ENCODE measurements at places on chromosomes 16 and 17. TPM values are rescaled to one million over a fixed set of nuclear protein-coding genes. Genes with fewer than 3 reads are reported as not detected.
A peak's percentile ranks its signal among the peaks of the same experiment; 100 is the strongest.

SLC43A2 gene
- total RNA-seq, result 5.9 TPM

SMIM36 gene
- not detected for total RNA-seq

DNA sequence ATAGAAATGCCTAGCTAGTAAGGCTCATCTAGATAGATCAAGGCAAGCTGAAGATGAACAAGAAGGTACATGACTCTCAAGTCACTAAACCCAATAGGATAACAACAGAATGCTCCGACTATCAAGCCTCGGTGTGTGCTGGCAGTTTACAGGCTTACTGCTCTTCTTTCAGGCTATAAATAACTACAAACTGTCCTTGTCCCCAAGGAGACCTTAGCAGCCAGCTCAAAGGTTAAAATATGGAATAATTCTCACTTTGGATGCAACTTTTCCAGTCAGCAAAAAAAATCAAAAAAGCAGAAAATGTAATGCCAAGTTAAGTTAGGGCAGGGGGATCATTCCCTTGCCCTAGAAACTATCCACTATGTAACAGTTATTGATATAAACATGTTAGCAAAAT, 44.6 kb downstream of the SPOP start:
- H3K4me3 ChIP-seq, result no peak overlapping the region
- DNase-seq, result no peak
- no peaks in the 10 kb centered on the region for H3K36me3 ChIP-seq
- H3K4me1 ChIP-seq, result peaks cover 12% of the 10 kb centered on the region
- H3K27me3 ChIP-seq, result no peaks in the 10 kb centered on the region
- H3K27ac ChIP-seq, result peak overlapping the region; percentile 59

NPIPB6 gene
- total RNA-seq, result not detected

DNA sequence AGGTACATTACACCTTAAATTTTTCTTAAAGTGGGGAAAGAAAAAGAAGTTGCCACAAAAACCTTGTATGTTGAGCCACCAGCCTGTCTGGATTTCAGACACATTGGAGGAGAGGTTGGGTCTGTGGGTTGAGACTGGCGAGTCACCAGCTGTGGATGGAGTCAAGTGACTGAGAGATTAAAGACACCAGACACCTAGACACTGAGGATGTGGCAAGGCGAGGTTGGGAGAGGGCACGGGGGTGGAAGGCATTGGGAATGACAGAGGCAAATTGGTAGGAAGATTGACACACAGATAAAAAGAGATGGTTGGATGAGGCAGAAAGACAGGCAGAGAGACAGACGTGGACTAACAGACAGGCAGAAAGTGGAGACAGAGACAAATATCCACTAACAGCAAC, 49.6 kb downstream of the KCNJ12 start:
- H3K4me3 ChIP-seq, result no peak overlapping the region
- no peak overlapping the region for H3K27ac ChIP-seq
- no peaks in the 10 kb centered on the region for H3K36me3 ChIP-seq
- DNase-seq, result no peak
- no peaks in the 10 kb centered on the region for H3K27me3 ChIP-seq
- no peaks in the 10 kb centered on the region for H3K4me1 ChIP-seq

DNA sequence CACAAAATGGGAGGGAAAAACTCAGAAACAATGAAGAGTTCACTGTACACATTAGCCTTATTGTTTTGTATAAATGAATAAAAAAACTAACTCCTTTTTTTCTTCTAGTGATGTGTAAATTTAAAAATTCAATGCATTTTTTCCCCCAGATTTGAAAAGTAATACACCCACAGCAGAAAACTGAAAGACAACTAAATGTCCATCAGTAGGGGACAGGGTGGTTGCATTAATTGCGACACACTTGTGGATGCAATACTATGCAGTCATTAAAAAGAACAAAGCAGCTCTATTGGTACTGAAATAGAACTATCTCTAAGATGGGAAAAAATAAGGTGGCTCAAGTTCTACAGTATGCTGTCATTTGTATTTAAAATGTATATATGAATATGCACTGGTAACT, 13.7 kb upstream of the WIPI1 start:
- H3K27ac ChIP-seq, result no peak overlapping the region
- H3K27me3 ChIP-seq, result no peaks in the 10 kb centered on the region
- no peak overlapping the region for H3K4me3 ChIP-seq

GRCh38 chr17:36205637-36206485, 5.0 kb upstream of the CCL4L2 start:
- no peaks in the 10 kb centered on the region for H3K36me3 ChIP-seq
- H3K27me3 ChIP-seq, result no peaks in the 10 kb centered on the region
- H3K4me3 ChIP-seq, result no peak overlapping the region
- DNase-seq, result no peak
- no peaks in the 10 kb centered on the region for H3K4me1 ChIP-seq

HOXB7 gene
- 6.9 TPM for total RNA-seq

- no peak overlapping the region for H3K27ac ChIP-seq
- no peaks in the 10 kb centered on the region for H3K4me1 ChIP-seq
- no peak for DNase-seq
- no peak overlapping the region for H3K4me3 ChIP-seq
- no peaks in the 10 kb centered on the region for H3K27me3 ChIP-seq
Measured at GRCh38 chr17:49114703-49115102, 17.9 kb upstream of the B4GALNT2 start.

GRCh38 chr16:85695196-85696128, 6.7 kb upstream of the GINS2 start:
- H3K36me3 ChIP-seq, result no peaks in the 10 kb centered on the region
- no peak overlapping the region for H3K4me3 ChIP-seq
- H3K27me3 ChIP-seq, result no peaks in the 10 kb centered on the region

- no peak overlapping the region for H3K4me3 ChIP-seq
- H3K27me3 ChIP-seq, result no peaks in the 10 kb centered on the region
- no peak overlapping the region for H3K27ac ChIP-seq
Measured at GRCh38 chr17:54408731-54409130, 491.9 kb upstream of the TOM1L1 start.

DNA sequence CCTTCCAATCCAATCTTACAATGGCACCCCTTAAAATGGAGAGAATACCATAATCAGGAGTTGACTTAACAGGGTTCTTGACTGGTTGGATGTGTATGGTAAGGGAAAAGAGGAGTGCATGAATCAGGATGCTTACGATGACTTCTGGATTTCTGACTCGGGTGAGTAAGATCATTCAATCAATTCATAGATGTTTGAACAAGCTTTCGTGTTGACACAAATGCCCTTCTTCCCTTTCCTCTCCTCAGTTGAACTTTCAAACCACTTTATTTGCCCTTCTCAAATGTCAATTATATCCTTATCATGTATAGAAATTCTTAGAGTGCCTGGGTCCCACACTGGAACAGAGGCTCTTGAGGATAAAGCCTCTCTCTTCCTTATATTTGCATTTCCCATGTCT, 25.9 kb downstream of the ABCC12 start:
- no peaks in the 10 kb centered on the region for H3K36me3 ChIP-seq
- no peak overlapping the region for H3K27ac ChIP-seq
- no peak overlapping the region for H3K4me3 ChIP-seq
- no peaks in the 10 kb centered on the region for H3K4me1 ChIP-seq
- no peak for DNase-seq

- no peak for DNase-seq
- no peaks in the 10 kb centered on the region for H3K36me3 ChIP-seq
- H3K4me1 ChIP-seq, result no peaks in the 10 kb centered on the region
- H3K27ac ChIP-seq, result no peak overlapping the region
Measured at GRCh38 chr16:50124769-50125168, 28.3 kb upstream of the TENT4B start.

- DNase-seq, result no peak
- H3K27ac ChIP-seq, result no peak overlapping the region
- H3K4me1 ChIP-seq, result no peaks in the 10 kb centered on the region
- H3K4me3 ChIP-seq, result no peak overlapping the region
- H3K36me3 ChIP-seq, result no peaks in the 10 kb centered on the region
Measured at GRCh38 chr16:81841722-81842121, 62.6 kb downstream of the PLCG2 start.

NPIPA8 gene
- 5.1 TPM for total RNA-seq

GRCh38 chr17:82679586-82680465, 18.7 kb downstream of the RAB40B start:
- H3K4me1 ChIP-seq, result no peaks in the 10 kb centered on the region
- no peak overlapping the region for H3K27ac ChIP-seq
- no peak for DNase-seq

DNA sequence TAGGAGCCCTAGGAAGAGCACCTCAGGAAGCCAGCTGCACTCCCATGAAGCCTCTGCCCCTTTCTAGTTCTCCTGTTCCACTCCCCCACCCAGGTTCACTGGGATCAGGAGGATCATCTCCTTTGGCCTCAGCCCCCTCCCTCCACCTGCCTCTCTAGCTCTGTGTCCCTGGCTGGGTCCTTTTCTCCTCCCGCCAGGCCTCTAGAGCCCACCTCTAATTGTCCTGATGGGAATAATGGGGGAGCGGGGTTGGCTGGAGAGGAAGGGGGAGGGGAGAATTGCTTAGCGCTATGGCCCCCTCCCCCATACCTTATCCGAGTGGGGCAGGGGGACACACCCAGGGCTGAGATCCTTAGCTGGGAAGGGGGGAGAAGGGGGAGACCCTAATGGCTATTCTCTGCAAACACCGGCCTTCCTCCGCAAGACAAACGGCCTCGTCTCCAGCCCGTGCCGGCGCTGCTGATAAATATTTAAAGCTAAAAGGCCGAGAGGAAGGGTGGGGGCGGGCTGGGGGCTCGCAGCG, 997 bp downstream of the HOXB7 start:
- peak overlapping the region; percentile 75 for H3K27ac ChIP-seq
- peaks cover 16% of the 10 kb centered on the region for H3K4me1 ChIP-seq
- H3K27me3 ChIP-seq, result peaks cover 32% of the 10 kb centered on the region
- no peak for DNase-seq

- no peaks in the 10 kb centered on the region for H3K4me1 ChIP-seq
- H3K36me3 ChIP-seq, result no peaks in the 10 kb centered on the region
- H3K27ac ChIP-seq, result peak overlapping the region; percentile 54
- no peak for DNase-seq
Measured at GRCh38 chr16:82183004-82183397, 13.0 kb upstream of the MPHOSPH6 start.

GRCh38 chr17:38673707-38674013, 1.1 kb downstream of the EPOP start:
- peaks cover 35% of the 10 kb centered on the region for H3K27me3 ChIP-seq
- DNase-seq, result peak; percentile 34

GRCh38 chr17:75418531-75418930, 13.1 kb upstream of the GRB2 start:
- H3K4me1 ChIP-seq, result no peaks in the 10 kb centered on the region
- no peak overlapping the region for H3K27ac ChIP-seq
- no peaks in the 10 kb centered on the region for H3K36me3 ChIP-seq
- no peak for DNase-seq
- H3K4me3 ChIP-seq, result no peak overlapping the region

DNA sequence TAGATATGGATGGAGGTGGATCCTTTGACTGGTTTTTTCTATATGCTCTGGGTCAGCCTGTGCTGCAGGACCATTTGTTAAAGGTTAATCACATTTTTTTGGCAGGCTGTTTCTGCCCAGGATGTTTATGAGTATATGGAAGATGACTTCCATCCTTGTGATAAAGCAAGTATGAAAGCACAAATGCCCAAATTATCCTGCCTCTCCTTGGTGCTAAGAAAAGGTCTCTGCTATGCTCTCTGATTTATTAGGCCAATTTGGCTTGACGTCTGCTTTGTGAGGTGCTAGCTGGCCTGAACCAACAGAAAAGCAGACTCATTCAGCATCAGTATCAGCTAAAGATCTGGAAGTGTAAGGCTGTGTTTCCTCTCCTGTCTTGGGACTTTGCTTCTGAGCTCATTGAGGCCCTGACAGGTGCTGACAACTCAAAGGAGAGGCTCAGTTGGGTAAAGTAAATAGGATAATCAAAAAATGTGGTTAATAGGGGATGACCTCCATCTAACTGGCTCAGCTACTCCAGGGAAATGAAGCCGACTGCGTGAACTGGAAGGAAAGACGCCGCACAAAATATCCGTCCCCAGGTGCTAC, 15.2 kb downstream of the ANKRD40 start:
- no peaks in the 10 kb centered on the region for H3K4me1 ChIP-seq
- H3K36me3 ChIP-seq, result no peaks in the 10 kb centered on the region
- DNase-seq, result no peak
- peak overlapping the region; percentile 75 for H3K27ac ChIP-seq
- no peaks in the 10 kb centered on the region for H3K27me3 ChIP-seq
- no peak overlapping the region for H3K4me3 ChIP-seq

DNA sequence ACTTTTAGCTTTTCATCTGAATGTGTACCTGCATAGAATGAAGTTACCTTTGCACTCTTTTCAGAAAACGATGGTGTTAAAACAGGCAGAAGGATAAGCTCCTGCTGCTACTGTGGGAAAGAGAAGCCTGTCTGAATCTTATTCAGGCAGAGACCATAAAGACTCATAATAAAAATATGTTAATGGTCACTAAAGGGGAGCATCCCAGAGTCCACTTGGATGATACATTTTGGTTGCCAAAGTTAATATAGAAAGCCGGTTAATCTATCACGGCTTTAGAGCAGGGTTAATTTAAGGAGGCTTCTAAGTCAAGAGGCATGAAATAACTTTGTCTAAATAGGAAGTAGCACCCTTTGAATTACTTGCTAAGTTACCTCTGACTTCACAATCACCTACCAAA, 2.9 kb downstream of the MARCHF10 start:
- no peak overlapping the region for H3K4me3 ChIP-seq
- H3K4me1 ChIP-seq, result no peaks in the 10 kb centered on the region
- DNase-seq, result no peak
- H3K27me3 ChIP-seq, result no peaks in the 10 kb centered on the region
- no peaks in the 10 kb centered on the region for H3K36me3 ChIP-seq
- no peak overlapping the region for H3K27ac ChIP-seq

DNA sequence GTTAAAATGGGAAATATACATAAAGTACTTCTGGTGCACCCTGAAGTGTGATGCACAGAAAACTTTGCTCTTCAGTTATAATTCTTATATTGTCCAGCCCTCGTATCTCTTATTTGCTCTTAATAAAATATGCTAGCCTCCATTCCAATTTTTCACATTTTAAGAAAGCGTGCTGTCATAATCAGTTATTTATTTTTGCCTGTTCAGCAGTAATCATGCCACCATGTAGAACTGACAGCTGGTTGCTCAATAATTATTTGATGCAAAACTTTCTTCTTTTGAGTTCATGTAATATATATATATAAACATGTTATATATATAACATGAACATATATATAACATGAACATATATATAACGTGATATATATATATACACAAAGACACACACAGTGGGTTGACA, 294.6 kb downstream of the CNTNAP4 start:
- DNase-seq, result no peak
- H3K4me1 ChIP-seq, result no peaks in the 10 kb centered on the region
- no peaks in the 10 kb centered on the region for H3K36me3 ChIP-seq
- no peak overlapping the region for H3K27ac ChIP-seq
- H3K27me3 ChIP-seq, result no peaks in the 10 kb centered on the region
- no peak overlapping the region for H3K4me3 ChIP-seq

DNA sequence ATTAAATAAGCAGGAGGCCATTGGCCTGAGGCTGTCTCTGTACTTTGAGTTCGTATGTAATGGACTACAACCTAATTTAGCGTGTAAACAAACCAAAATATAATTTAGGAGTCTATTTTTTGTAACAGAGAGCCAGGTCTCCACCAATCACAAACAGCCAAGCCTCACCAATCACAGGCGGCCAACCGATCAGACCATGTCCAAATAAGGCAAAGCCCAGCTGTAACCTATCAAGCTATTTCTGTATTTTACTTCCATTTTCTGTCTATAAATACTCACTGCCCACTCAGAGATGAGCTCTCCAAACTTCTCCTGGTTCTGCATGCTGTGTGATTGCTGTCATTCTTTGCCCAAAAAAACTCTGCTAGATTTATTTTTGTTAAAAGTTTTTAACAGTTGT, 322.7 kb downstream of the NPIPA8 start:
- H3K4me1 ChIP-seq, result no peaks in the 10 kb centered on the region
- H3K4me3 ChIP-seq, result no peak overlapping the region
- H3K36me3 ChIP-seq, result no peaks in the 10 kb centered on the region
- H3K27me3 ChIP-seq, result no peaks in the 10 kb centered on the region

- H3K27ac ChIP-seq, result peak overlapping the region; percentile 79
- H3K4me1 ChIP-seq, result peaks cover 22% of the 10 kb centered on the region
- no peaks in the 10 kb centered on the region for H3K36me3 ChIP-seq
Measured at GRCh38 chr17:17684906-17685774, 3.9 kb downstream of the RAI1 start.

All from uterus (tissue), 4 donors.